Stimulated activated CD4-positive, alpha-beta T cell treated with anti-CD3 and anti-CD28 coated beads, Interleukin-4, amount 100 ng/mL, for 24 hours (primary cell): ENCODE measurements at places on chromosomes 16 and 17.

DNA sequence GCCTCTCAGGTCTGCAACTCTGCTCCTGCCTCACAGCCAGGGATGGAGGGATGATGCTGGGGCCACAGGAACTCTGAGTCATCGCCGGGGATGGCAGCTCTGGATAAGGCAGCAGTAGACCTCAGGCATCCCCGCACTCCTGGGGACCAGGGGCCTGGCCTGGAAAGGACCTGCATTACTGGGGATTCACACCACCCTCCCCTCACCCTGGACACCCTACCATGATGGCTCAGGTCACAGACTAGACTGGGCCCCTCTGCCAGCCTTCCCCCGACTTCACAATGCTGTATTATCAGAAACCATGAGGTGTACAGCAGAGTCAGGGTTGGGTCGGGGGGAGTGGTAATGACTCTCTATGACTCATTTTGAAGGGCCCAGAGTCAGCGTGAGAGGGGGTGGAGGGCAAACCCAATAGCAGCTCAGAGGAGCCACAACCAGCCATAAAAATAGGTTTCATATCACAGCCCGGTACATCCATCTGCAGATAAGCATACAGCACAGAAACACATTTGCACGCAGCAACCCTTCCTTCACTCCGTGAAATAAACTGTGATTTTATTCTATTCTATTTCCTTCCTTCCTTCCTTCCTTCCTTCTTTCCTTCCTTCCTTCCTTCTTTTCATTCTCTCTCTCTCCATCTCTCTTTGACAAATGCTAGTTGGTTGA is 28.8 kb downstream of the DYNLRB2 start:
- peak; percentile 87 for DNase-seq

- peak; percentile 94 for DNase-seq
Measured at GRCh38 chr17:82450357-82451106, at the start of gene CYBC1. CYBC1 (minus strand) TSS chr17:82450752; CDS start chr17:82449254, 1,498 bp downstream.

GRCh38 chr17:41547921-41548843 is 20.1 kb upstream of the KRT19 start:
- peak; percentile 82 for DNase-seq

GRCh38 chr16:12674071-12674470 is 129.6 kb downstream of the CPPED1 start:
- no peak for DNase-seq

DNA sequence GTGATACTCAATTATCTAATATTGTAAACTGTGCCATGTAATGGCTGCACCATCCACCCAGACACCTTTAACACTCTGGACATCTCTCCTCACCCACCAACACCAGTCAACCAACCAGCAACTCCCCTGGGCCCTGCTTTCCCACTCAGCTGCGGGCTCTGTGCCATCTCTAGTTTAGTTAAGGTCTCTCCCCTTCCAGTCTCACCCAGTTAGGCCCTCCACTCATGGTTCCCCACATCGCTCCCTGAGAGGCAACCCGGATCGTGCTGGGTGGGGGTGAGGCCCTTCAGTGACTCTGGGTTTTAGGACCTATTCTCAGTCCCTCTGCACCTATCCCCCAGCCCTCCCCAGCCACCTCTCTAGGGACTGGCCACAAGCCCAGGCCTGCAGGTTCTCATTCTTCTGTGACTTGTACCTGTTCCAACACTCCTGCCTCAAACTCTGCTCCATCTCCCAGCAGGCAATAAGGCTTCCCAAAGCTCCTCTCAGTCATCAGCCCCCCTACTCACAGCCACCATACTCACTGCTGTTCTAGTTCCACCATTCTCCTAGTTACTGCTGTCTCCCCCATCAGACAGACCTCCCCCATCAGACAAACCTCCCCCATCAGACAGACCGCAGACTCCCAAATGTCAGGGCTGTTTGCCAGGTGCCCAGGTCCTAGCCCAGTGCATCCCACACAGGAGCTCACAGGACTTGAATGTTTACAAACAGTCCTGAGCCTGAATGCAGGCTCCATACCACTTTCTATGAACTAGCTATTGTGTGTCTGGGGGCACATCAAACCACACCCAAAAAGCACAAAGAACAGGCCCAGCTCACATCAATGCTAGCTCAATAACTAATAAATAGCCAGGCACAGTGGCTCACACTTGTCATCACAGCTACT is 2.6 kb downstream of the TK2 start:
- DNase-seq, result no peak

- no peak for DNase-seq
Measured at GRCh38 chr16:23682181-23682580, 3.5 kb downstream of the PLK1 start.

GRCh38 chr17:3528880-3529511 is 28.6 kb downstream of the TRPV3 start:
- DNase-seq, result no peak

DNA sequence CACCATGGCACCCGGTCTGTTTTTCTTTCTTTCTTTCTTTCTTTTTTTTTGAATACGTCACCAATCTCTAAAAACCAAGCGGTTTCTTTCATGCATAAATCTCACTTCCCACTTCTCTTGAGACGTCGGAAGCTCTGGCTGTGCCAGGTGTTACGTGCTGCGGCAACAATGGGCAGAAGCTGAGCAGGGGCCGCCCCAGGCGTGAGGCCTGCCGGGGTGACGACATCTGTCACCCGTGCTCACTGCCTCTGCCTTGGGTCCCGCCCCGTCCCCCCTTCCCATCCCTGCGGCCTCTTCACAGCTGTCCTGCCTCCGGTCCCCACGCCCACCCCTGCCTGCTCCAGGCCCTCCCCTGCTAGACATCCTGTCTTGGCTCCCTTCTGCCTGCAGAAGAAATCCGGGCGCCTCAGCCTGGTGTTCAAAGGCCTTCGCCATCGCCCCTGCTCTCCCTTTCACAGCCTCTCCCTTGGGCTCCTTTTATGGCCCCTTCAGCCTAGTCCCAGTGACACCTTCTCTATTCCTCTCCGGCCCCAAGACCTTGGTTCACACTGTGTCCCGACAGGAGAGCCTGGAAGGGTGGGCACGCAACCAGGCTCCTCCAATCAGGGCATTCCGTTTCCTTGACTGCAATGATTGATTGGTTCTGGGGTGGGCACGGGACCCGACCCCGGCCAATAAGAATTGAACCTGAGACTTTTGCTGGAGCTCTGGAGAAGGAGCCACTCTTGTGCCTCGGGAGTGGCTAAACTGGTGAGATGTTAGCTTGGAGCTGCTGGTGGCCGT is 4.8 kb downstream of the P2RX1 start:
- DNase-seq, result peak; percentile 69

- DNase-seq, result no peak
Measured at GRCh38 chr16:65725156-65725845, 603.4 kb upstream of the CDH11 start.
